Breast epithelium (tissue), 4 donors: ENCODE measurements at places on chromosomes 2 and 18.

DNA sequence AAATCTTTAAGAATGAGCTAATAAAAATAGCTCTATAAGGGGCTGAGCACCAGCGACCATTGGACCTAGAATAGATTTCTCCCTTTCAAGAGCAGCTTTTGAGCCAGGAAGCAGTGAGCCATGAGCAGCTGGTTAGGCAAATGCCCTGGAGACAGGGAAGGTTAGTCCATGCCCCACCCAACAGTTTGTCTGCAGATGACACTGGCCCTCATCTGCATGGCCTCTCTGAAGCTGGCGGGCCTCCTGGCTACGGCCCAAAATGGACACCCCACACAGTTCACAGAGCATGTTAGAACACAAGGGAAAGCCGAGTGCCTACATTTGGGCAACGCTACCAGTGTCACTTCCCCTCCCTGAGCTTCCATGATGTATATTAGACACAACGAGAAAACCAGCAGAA, 201.1 kb downstream of the MGAT5 start:
- H3K36me3 ChIP-seq, result no peaks in the 10 kb centered on the region
- no peak overlapping the region for H3K4me3 ChIP-seq
- H3K4me1 ChIP-seq, result no peaks in the 10 kb centered on the region

GRCh38 chr2:241801611-241802420, 7.2 kb upstream of the NEU4 start:
- peaks cover 23% of the 10 kb centered on the region for H3K27me3 ChIP-seq
- no peak overlapping the region for H3K27ac ChIP-seq
- H3K4me3 ChIP-seq, result no peak overlapping the region
- no peaks in the 10 kb centered on the region for H3K36me3 ChIP-seq
- H3K4me1 ChIP-seq, result no peaks in the 10 kb centered on the region

- no peak for DNase-seq
- no peak overlapping the region for H3K27ac ChIP-seq
These were observed 29.6 kb downstream of the PTCD3 start for GRCh38 chr2:86135653-86136052.

GRCh38 chr2:152425765-152426727, 91.1 kb downstream of the FMNL2 start:
- no peaks in the 10 kb centered on the region for H3K27me3 ChIP-seq
- H3K36me3 ChIP-seq, result no peaks in the 10 kb centered on the region
- no peak for DNase-seq
- H3K4me3 ChIP-seq, result no peak overlapping the region
- H3K27ac ChIP-seq, result no peak overlapping the region

DNA sequence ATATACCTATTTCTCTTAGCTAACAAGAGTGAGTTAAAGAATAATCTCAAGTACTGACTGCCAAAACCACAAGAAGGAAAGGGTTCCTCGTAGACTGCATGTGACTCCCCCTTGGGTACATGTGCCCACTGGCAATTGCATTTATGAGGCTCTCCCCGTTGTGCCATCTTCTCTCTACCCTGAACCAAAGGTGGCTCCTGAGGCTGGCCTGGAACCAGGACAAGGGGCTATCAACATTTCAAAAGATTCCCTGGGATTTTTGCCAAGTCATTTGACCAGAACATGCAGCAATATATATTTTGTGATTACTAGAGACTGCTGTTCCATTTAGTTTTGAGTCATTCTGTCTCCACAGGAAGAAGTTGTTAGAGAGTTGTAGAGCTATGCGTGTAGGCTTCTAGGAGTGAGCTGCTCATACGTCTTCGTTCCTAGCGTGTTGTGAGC, 45.8 kb downstream of the LAMA3 start:
- no peak for DNase-seq
- H3K4me1 ChIP-seq, result no peaks in the 10 kb centered on the region
- no peak overlapping the region for H3K4me3 ChIP-seq
- H3K27me3 ChIP-seq, result no peaks in the 10 kb centered on the region
- H3K27ac ChIP-seq, result no peak overlapping the region
